Heart right ventricle (tissue), 16 donors: ENCODE measurements at places on chromosomes 6 and 20.

DNA sequence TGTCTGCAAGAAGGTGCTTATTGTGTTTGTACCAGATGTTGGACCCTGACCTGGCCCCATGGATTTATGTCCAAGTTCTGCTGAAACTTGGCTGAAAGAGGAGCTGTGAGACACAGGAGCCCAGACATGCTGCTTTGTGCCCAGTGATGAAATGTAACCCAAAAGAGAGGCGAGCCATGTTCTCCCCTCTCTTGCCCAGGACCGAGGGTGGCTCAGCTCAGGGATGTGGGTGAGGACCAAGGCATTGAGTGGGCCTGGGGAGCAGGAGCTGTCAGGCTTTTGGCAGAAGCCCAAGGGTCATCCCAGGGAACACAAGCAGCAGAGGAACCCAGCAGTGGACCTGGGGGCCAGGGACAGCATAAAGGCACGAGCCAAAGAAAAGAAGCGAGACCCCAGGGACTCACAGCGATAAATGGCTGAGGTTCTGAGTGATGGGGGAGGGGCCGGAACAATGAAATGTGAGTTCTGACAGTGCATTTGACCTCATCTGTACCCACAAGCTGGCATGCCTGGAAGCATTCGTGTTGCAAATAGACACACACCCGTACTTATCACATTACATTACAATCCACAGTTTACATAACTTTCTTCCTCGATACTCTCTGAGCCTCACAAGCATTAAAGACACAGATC lies 363.4 kb upstream of the JARID2 start:
- no peak overlapping the region for H3K27ac ChIP-seq
- no peaks in the 10 kb centered on the region for H3K27me3 ChIP-seq
- no peak for DNase-seq
- no peak overlapping the region for H3K4me3 ChIP-seq

- H3K4me3 ChIP-seq = no peak overlapping the region
- no peaks in the 10 kb centered on the region for H3K4me1 ChIP-seq
- H3K36me3 ChIP-seq = no peaks in the 10 kb centered on the region
- H3K27me3 ChIP-seq = no peaks in the 10 kb centered on the region
Measured at GRCh38 chr6:88473589-88473988, 307.4 kb upstream of the CNR1 start.

GRCh38 chr6:24893342-24893850 lies 42.4 kb downstream of the RIPOR2 start:
- H3K4me1 ChIP-seq = no peaks in the 10 kb centered on the region
- DNase-seq = no peak
- H3K36me3 ChIP-seq = no peaks in the 10 kb centered on the region
- H3K27ac ChIP-seq = no peak overlapping the region
- H3K27me3 ChIP-seq = no peaks in the 10 kb centered on the region

DNA sequence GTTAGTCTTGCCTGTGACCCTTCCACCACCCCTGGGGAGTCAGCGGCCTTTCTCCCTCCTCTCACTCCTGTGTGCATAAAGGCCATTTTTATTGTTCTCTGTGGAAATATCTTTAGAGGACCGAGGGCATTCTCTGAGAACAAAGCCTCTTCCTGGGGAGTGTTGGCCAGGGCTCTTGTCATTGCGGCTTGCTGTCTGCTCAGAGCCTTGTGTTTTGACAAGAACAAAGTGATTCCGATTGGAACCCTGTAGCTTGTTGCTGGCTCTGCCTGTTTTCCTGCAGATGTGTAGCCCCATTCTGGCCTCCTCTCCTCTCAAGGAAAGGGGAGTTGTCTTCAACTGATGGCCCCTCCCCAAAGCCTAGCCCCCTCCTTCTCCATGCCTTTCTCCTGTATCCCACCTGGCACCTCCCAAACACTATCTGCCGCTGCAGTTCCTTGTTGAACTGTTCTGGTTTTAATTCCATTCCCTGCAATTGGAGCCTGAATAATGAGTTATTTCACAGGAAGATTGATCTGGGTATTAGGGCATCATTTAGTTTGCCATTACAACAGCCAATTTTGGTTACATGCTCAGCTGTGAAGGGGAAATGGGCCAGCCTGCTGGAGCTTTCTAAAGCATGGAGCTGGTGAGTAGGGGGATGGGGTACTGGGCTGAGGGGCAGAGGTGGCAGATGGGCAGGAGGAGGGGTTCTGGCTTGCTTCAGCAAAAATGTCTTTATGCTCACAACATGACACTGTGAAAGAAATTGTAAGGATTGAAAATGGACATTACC lies 252.5 kb downstream of the LRFN2 start:
- no peaks in the 10 kb centered on the region for H3K4me1 ChIP-seq
- no peak overlapping the region for H3K4me3 ChIP-seq
- no peak overlapping the region for H3K27ac ChIP-seq
- H3K36me3 ChIP-seq = no peaks in the 10 kb centered on the region
- peaks cover 12% of the 10 kb centered on the region for H3K27me3 ChIP-seq
- DNase-seq = no peak

GRCh38 chr20:25865715-25866656 lies 169.3 kb upstream of the ZNF337 start:
- H3K27me3 ChIP-seq = no peaks in the 10 kb centered on the region
- H3K36me3 ChIP-seq = no peaks in the 10 kb centered on the region
- peaks cover 35% of the 10 kb centered on the region for H3K4me1 ChIP-seq
- H3K4me3 ChIP-seq = peak overlapping the region; percentile 43

DNA sequence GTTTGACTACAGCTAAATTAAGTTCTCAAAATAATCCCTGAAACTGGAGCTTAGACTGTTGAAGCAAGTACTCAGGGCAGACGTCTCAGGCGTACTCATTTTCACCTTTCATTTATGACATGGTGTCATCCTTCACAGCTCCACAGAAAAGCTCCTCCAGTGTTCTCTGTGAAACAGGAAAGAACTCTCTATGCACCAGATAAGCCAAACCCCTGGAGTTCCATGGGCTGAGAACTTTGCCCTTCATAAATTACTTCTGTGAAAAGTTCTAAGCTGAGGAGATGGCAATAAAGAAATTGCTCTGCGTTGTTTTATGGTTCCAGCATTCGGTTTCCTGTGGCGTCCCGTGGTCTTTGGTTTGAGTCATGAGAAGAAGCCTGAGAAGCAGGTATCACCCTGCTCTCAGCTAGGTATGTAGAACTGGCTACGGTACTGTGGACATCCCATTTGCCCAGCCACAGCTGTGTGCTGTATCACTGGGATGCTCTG lies 20.2 kb upstream of the RREB1 start:
- no peaks in the 10 kb centered on the region for H3K36me3 ChIP-seq
- H3K4me1 ChIP-seq = peaks cover 29% of the 10 kb centered on the region
- H3K4me3 ChIP-seq = no peak overlapping the region

DNA sequence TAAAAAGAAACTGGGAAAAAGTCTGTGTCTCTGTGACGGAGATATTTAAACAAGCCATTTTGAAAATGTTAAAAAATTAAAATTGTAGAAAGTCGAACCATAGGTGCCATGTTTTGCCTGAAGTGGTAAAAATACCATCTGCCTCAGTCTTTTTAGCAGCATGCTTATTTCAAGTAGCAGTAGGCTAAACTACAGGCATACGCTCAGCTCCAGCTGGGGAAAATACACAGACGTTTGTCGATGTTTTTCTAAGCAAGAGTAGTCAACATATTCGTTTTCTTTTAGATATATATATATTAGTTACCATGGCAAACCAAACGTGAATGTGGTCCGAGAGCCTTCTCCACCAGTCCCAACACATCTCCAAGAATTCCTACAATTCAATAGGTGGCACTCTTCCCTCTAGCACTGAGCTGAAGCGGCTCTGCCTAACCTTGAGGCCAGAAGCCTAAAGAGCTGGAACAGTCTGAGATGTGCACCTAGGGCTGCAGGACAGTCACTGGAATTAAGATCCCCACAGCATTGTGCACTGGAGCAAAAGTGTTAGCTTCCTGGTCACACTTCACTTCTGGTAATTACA lies 70.2 kb upstream of the BEND3 start:
- H3K27me3 ChIP-seq = no peaks in the 10 kb centered on the region
- no peaks in the 10 kb centered on the region for H3K4me1 ChIP-seq
- H3K36me3 ChIP-seq = no peaks in the 10 kb centered on the region
- DNase-seq = no peak
- no peak overlapping the region for H3K27ac ChIP-seq
- no peak overlapping the region for H3K4me3 ChIP-seq

DNA sequence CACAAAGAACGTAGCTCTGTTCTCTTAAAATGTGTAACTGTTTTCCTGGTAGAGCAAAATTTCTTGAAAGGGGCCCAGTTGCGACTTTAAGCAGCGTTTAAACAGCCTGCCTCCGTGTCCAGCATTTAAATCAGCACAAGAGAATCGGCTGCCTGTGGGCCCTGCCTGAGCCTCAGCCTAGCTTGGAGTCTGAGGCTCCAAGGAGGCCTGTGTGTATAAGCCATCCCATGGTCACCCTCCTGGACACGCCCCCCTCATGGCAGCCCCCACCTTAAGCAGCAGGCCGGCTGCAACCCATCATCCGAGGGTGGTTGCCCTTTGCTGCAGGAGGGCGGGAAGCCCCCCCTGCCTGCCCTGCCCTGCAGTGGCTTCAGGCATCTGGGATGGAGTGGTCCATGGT lies 18.9 kb downstream of the SDCBP2 start:
- H3K27ac ChIP-seq = no peak overlapping the region
- peaks cover 16% of the 10 kb centered on the region for H3K36me3 ChIP-seq
- DNase-seq = no peak

- peak overlapping the region; percentile 99 for H3K27ac ChIP-seq
- H3K4me1 ChIP-seq = peaks cover 65% of the 10 kb centered on the region
- H3K27me3 ChIP-seq = no peaks in the 10 kb centered on the region
- H3K36me3 ChIP-seq = peaks cover 42% of the 10 kb centered on the region
Measured at GRCh38 chr6:36596356-36596755, 2.2 kb downstream of the SRSF3 start.

DNA sequence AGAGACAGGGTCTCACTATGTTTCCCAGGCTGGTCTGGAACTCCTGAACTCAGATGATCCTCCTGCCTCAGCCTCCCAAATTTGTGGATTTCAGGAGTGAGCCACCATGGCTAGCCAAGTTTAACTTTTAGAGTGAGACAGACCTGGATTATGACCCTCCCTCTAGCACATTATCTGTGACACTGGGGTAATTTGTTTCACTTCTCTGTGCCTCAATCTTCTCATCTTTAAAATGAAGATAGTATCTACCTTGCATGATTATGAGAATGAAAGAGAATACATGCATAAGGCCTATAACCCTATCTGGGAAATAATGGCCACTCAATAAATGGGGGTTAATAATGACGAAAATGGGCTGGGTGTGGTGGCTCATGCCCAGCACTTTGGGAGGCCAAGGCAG lies 373.6 kb downstream of the SYNE1 start:
- no peak for DNase-seq
- H3K27me3 ChIP-seq = no peaks in the 10 kb centered on the region
- no peak overlapping the region for H3K4me3 ChIP-seq

GRCh38 chr20:63687419-63688178 lies 8.9 kb upstream of the TNFRSF6B start:
- H3K27ac ChIP-seq = peak overlapping the region; percentile 79
- peaks cover 43% of the 10 kb centered on the region for H3K4me1 ChIP-seq
- H3K36me3 ChIP-seq = no peaks in the 10 kb centered on the region
- no peak for DNase-seq
- H3K27me3 ChIP-seq = no peaks in the 10 kb centered on the region
- peak overlapping the region; percentile 25 for H3K4me3 ChIP-seq

GRCh38 chr6:62999796-63000195 lies 211.5 kb upstream of the FKBP1C start:
- no peaks in the 10 kb centered on the region for H3K36me3 ChIP-seq
- H3K27ac ChIP-seq = no peak overlapping the region
- no peak overlapping the region for H3K4me3 ChIP-seq
- H3K4me1 ChIP-seq = no peaks in the 10 kb centered on the region

DNA sequence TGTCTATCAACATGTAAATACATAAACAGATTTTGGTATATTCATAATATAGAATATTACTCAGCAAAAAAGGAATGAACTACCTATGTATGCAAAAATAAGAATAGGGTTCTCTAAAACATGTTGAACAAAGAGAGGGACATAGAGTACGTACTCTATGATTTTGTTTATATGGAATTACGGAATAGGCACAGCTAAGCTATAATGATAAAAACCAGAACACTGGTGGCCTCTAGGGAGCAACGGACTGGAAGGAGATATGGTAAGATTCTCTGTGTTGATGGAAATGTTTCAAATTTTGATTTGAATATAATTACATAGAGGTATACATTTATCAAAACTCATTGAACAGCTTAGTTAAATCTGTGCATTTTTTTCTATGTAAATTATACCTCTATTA lies 19.6 kb downstream of the ADGRG6 start:
- no peaks in the 10 kb centered on the region for H3K27me3 ChIP-seq
- DNase-seq = no peak
- no peaks in the 10 kb centered on the region for H3K4me1 ChIP-seq
- no peak overlapping the region for H3K4me3 ChIP-seq

DNA sequence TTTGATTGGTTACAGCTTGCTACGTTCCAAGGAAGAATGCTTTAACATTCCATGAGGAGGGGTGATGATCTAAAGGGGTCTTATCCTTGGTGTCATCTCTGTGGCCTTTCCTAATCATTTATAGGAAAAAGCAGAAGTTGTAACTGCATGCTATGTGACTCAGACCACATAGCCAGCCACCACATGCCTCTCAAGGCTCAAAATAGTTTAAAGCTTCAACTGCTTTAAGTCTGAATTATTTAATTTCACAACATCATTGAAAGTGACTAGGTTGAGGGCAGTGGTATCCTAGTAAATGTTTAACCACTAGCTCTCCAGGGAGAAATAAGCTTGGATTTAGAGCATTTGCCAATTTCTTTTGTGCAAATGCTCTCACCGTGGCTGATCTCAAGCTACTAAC lies 29.7 kb downstream of the MC3R start:
- H3K36me3 ChIP-seq = no peaks in the 10 kb centered on the region
- H3K4me3 ChIP-seq = no peak overlapping the region

DNA sequence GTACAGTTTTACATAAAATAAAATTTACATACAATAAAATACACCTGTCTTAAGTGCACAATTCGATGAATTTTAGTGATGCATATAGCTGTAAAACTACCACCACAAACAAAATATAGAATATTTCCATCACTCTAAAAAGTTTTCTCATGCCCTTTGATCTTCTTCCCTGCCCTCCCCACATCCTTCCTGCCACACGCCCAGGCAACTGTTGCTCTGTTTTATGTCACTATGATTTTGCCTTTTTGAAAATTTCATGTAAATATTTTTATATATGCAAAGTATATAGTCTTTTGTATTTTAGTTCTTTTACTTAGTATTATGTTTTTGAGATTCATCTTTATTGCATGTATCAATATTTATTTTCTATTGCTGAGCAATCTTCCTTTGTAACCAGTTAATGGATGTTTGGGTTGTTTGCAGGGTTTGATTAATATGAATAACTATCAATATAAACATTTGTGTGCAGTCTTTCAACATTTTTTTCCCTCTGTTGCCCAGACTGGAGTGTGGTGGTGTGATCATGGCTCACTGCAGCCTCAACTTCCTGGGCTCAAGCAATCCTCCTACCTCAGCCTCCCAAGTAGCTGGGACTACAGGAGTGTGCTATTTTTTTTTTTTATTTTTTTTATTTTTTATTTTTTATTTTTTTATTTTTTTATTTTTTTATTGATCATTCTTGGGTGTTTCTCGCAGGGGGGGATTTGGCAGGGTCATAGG lies 23.8 kb upstream of the SAMHD1 start:
- H3K27ac ChIP-seq = no peak overlapping the region
- no peak for DNase-seq
- H3K4me3 ChIP-seq = no peak overlapping the region
- H3K4me1 ChIP-seq = no peaks in the 10 kb centered on the region
- no peaks in the 10 kb centered on the region for H3K36me3 ChIP-seq
